ENCODE measurements at places on chromosomes 16 and 17.
A peak's percentile ranks its signal among the peaks of the same experiment; 100 is the strongest.

- DNase-seq, result no peak
These were observed 103.3 kb downstream of the ABCC6 start for GRCh38 chr16:16120044-16120381.

DNA sequence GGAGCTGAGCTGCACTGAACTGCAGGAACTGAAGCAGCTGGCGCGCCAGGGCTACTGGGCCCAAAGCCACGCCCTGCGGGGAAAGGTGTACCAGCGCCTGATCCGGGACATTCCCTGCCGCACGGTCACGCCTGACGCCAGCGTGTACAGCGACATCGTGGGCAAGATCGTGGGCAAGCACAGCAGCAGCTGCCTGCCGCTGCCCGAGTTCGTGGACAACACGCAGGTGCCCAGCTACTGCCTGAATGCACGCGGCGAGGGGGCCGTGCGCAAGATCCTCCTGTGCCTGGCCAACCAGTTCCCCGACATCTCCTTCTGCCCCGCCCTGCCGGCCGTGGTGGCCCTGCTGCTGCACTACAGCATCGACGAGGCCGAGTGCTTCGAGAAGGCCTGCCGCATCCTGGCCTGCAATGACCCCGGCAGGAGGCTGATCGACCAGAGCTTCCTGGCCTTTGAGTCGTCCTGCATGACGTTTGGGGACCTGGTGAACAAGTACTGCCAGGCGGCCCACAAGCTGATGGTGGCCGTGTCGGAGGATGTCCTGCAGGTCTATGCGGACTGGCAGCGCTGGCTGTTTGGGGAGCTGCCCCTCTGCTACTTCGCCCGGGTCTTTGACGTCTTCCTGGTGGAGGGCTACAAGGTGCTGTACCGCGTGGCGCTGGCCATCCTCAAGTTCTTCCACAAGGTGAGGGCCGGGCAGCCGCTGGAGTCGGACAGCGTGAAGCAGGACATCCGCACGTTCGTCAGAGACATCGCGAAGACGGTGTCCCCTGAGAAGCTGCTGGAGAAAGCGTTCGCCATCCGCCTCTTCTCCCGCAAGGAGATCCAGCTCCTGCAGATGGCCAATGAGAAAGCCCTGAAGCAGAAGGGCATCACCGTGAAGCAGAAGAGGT is 17.3 kb upstream of the ATP6V0C start:
- DNase-seq, result no peak

DNA sequence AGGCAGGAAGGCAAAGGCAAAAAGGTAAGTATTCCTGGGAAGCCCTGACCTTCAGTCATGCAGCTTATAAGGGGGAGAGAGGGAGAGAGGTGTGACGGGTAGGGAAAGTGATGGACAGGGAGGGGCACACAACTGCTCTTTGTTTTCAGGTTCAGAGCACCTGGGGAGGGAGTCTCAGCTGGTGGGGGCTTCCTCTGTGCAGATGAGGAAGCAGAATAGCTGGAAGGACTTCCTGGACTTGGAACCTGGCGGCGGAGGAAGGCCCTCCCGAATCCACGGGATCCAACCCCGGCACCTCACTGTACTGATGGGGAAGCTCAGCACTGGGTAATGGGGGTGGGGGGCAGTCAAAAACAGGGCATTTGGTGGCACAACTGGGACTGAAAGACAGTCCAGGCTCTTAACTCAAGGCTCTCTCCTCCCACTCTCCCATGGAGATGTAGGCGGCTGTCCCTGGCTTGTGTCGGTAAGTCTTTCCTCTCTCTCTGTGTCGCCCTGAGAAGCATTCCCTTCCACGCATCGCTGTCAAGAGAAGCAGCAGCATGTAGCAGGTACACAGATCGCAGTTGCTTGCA is 11.9 kb upstream of the PITPNM3 start:
- no peak for DNase-seq

DNA sequence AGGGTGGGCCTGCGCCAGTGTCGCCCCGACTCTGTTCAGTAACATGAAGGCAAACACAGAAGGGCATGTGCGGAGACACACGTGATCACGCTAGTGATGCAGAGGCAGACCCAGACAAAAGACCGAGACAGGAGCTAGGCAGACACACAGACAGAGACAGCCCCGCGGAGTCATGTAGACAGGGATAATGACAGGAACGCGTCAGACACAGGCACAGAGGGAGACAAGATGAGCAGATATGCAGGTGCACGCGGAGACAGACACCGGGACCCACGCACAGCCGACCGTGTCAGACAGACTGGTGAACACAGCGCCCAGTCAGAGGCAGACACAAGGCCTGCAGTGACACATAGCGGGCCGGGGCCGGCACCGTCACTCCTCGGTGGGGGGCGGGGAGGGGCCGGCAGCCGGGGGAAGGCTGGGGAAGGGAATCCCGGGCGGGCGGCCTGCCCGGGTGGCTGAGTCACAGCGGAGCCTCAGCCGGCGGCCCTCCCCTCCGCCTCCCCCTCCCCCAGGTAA is 7.4 kb downstream of the KDM6B start:
- DNase-seq, result peak; percentile 90

GRCh38 chr16:66840883-66841282 is 3.3 kb upstream of the CA7 start:
- no peak for DNase-seq

GRCh38 chr16:83772806-83773205 is 35.0 kb upstream of the HSBP1 start:
- DNase-seq, result no peak

- DNase-seq, result no peak
These were observed 4.9 kb downstream of the TMEM92 start for GRCh38 chr17:50279181-50279526.

GRCh38 chr17:2510559-2510958 is 1.1 kb downstream of the METTL16 start:
- no peak for DNase-seq

DNA sequence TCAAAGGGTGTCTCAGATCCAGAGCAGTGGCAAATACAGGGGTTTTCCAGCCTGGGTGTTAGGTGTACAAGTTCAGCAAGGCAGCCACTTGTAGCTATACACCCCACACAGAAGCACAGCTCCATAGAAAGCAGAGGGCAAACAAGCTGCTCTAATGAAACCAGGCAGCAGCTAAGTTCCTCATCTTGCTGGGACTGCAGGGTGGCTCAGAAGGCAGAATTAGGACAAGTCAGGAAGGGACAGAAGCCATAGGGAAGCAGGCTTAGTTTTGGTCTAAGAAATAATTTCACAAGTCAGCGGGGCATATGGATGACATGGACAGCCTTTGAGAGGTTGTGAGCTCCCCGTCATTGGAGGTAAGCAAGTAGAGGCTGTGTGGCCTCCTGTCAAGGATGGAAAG is 23.7 kb downstream of the CNGB1 start:
- DNase-seq, result no peak

DNA sequence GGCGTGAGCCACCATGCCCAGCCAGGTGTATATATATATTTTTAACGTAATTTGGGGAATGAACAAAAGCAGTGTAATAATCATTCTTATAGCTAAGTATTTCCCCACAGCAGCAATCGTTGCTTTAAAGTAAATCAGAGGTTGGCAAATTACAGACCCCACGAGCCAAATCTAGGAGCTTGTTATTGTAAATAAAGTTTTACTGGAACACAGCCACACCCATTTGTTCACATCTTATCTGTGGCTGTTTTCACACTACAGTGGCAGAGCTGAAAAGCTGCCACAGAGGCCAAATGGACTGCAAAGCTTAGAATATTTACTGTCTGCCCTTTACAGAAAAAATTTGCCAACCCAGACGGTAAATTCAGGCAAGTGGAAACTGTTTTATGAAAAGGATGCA is 50.8 kb downstream of the RAB11FIP4 start:
- DNase-seq, result no peak

DNA sequence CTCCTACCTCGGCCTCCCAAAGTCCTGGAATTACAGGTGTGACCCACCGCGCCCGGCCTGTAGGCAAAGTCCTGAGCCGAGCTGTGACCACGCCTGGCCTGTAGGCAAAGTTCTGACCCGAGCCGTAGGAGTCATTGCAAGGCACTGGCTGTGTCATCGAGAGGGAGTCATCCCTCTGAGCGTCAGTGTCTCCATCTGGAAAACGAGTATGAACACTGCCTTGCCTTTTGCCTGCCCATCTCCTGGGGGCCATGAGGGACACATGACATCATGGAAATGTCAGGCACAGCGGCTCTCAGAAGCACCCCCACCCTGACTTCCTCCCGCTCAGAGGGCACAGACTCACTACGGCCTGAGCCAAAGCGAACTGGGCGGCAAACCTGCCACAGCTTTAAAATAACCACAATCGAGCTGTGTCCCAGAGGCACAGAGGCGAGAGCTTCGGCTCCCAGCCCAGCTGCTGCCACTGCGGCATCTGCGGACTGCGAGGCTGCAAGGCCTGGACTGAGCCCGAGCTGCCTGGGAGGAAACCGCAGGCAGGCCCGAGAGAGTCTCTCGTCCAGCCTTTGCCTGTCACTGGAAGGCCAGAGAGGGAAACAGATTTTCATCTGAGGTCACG is 50.8 kb downstream of the RPH3AL start:
- no peak for DNase-seq

DNA sequence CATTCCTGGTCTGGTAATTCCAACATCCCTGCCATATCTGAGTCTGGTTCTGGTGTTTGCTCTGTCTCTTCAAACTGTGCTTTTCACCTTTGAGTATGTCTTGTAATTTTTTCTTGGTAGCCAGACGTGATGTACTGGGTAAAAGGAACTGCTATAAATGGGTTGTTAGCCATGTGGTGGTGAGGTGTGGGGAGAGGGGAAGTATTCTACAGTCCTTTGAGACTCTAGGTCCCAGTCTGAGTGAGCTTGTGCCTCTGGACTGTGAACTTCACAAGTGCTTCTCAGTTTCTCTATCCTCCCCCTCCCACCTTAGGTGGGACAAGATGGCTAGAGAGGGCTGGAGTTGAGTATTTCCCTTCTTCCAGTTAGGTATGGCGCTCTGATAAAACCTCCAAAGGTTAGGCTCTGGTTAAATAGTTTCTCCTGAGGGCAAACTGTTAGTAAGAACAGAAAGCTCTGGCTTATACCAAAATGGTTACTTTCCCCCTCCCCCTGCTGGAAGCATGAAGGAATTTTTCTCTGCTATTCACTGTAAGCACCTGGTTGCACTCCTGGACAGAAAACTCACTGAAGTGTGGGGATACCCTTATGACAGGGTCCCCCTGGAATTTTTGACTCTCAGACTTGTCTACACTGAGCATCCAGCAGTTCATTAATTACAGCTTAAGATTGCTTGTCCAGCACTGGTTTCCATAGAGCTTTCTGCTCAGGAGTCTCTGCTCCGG is 87.8 kb downstream of the MARCHF10 start:
- DNase-seq, result no peak

DNA sequence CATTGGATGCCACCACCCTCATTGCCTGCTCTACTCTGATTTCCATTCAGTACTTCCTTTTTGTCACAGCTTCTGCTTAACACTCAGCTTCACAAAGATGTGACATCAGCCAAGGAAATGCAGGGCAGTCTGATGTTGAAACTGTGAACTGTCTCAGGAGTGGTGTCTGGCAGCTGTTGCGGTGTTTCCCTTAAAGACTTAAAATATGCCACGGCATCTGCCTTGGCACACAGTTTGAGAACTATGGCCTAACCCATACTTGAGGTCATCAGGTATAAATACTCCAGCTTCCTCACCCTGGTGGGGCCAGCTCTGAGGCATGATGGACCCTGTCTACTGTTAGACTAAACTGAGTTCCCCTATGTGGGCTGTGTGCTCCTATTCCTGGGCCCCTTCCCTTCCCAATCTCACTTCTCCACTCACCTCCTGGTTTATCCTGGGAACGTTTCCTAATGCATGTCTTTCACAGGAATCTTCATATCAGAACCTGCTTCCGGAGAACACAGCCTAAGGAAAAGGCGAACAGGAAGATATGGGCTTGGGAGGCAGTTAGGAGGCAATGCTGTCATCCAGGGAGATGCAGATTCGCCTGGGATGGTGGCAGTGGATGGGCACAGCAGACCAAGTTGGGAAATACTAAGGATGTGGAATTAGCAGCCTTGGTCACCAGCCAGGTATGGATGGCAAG is 96.5 kb downstream of the WSCD1 start:
- DNase-seq, result no peak

DNA sequence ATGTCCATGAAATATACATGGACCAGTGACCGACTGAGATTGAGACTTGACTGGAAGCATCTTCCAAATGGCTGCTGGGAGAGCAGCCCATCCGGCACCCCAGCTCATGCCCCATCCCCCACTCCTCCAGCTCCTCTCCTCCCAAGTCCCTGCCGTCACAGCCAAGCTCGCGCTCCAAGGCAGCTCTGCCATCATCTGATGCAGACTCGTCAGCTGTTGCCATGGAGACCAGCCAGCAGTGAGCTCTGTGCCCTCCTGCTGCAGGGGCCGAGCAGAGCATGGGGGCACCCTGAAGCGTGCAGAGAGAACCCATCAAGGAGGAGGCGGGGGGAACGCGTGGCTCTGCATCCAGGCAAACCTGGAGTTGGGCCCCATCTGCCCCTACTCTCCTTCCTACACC is 74.5 kb upstream of the TNRC6C start:
- DNase-seq, result no peak

- DNase-seq, result no peak
These were observed 924 bp downstream of the SMARCD2 start for GRCh38 chr17:63841350-63842172.

GRCh38 chr17:77821114-77821513 is 137.4 kb upstream of the TNRC6C start:
- no peak for DNase-seq

- DNase-seq, result no peak
These were observed 15.1 kb downstream of the SLC6A4 start for GRCh38 chr17:30220414-30220813.

DNA sequence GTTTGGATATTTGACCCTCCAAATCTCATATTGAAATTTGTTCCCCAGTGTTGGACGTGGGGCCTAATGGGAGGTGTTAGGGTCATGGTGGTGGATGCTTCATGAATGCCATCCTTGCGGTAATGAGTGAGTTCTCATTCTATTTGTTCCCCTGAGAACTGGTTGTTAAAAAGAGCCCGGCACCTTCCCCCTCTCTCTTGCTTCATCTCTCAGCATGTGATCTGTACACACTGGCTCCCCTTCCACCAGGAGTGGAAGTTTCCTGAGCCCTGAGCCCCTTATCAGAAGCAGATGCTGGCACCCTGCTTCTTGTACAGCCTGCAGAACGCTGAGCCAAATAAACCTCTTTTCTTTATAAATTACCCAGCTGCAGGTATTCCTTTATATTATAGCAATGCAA is 25.6 kb downstream of the PIK3R6 start:
- DNase-seq, result no peak

DNA sequence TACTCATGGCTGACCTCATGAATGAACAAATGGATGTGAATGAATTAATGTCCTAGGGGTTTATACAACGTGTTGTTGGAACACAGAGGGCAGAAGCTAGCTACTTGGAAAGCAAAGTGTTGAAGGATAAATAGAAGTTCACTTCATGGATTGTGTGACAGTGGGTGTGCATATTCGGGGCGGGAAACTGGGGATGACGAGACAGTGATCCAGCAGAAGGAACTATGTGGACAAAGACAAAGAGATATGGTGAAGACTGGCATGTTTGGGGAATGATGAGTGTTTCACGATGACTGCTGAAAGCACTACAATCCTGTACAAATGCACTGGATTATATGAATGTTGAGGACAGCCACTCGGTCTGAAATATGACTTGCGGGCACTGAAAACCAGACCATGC is 250.5 kb upstream of the C16orf82 start:
- DNase-seq, result no peak

GRCh38 chr17:62892061-62892675 is 73.9 kb upstream of the TANC2 start:
- no peak for DNase-seq

GRCh38 chr17:63693411-63694113 is 6.4 kb downstream of the LIMD2 start:
- DNase-seq, result no peak

- DNase-seq, result no peak
These were observed 77.1 kb downstream of the SDK2 start for GRCh38 chr17:73566905-73567782.

- no peak for DNase-seq
These were observed 224.7 kb upstream of the IRX3 start for GRCh38 chr16:54511222-54511731.
